Naive thymus-derived CD8-positive, alpha-beta T cell (primary cell): ENCODE measurements at places on chromosomes 5 and 9. TPM values are rescaled to one million over a fixed set of nuclear protein-coding genes. Genes with fewer than 3 reads are reported as not detected.

DNA sequence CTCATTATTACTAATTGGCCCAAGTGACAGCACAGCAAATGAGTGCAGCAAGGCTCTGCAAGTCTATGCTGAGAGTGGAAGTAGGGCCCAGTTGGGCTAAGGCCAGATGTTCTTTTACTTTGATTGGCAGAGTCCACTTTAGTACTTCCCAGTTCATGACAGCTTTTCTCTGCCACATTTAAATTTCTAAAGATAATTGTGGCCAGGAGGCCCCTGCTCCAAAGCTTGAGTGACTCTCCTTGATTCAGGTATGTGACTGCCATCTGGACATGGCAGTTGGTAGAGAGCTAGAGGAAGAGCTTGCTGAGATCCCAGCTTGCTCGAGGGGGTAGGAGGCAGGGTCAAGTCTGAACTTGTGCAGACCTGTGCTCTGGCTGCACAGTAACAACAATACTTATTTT is 154.1 kb downstream of the CARTPT start:
- no peak for DNase-seq
- no peak overlapping the region for H3K27ac ChIP-seq
- H3K4me3 ChIP-seq, result no peak overlapping the region
- H3K27me3 ChIP-seq, result peaks cover 3% of the 10 kb centered on the region

DNA sequence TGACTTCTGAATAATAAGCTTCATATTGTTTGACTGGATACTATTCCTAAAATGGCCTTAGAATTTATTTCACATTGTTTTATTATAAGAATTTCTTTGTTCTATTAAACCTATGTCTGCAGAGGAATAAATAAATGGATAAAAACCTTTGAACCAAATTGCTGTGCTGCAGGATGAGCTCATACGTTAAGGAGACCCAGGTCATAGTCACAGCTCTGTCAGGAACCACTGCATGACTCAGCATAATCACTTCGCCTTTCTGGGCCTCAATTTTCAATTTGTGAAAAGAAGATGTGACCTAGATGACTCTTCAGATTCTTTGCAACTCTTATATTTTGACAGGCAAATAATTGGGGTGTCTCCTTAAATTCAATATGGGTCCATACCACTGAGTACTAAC is 36.7 kb upstream of the HMHB1 start:
- DNase-seq, result no peak
- H3K4me1 ChIP-seq, result no peaks in the 10 kb centered on the region
- H3K36me3 ChIP-seq, result peaks cover 2% of the 10 kb centered on the region

FOXD4 gene
- total RNA-seq, result not detected

GRCh38 chr5:103466495-103466894 is 96.1 kb downstream of the NUDT12 start:
- no peak for DNase-seq
- peaks cover 16% of the 10 kb centered on the region for H3K27me3 ChIP-seq
- no peaks in the 10 kb centered on the region for H3K36me3 ChIP-seq
- no peak overlapping the region for H3K27ac ChIP-seq
- H3K4me1 ChIP-seq, result no peaks in the 10 kb centered on the region

GRCh38 chr5:98428806-98429205 is 344.7 kb upstream of the RGMB start:
- H3K36me3 ChIP-seq, result no peaks in the 10 kb centered on the region
- H3K27ac ChIP-seq, result no peak overlapping the region
- no peak for DNase-seq
- H3K4me1 ChIP-seq, result no peaks in the 10 kb centered on the region
- H3K4me3 ChIP-seq, result no peak overlapping the region
- peaks cover 9% of the 10 kb centered on the region for H3K27me3 ChIP-seq
